ACHN (cell line): ENCODE measurements at places on chromosomes 6 and 20.
A peak's percentile ranks its signal among the peaks of the same experiment; 100 is the strongest.

GRCh38 chr6:148415511-148416260 is 73.0 kb downstream of the SASH1 start:
- no peak for DNase-seq

DNA sequence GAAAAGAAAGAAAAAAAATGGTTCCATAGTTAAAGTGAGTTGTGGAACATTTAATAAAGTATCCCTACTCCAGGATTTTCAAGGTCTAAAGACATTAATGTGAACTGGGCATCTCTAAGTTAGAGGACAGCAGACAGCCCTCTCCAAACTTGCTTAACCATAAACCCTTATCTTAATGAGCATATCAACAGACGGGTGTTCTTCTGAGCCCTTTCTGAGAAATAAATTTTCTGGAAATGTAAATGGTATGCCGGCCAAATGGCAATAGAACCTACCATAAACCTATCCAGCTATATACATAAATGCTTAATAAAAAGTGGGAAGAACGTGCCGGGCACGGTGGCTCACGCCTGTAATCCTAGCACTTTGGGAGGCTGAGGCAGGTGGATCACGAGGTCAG is 12.5 kb downstream of the SLC18B1 start:
- DNase-seq, result no peak

DNA sequence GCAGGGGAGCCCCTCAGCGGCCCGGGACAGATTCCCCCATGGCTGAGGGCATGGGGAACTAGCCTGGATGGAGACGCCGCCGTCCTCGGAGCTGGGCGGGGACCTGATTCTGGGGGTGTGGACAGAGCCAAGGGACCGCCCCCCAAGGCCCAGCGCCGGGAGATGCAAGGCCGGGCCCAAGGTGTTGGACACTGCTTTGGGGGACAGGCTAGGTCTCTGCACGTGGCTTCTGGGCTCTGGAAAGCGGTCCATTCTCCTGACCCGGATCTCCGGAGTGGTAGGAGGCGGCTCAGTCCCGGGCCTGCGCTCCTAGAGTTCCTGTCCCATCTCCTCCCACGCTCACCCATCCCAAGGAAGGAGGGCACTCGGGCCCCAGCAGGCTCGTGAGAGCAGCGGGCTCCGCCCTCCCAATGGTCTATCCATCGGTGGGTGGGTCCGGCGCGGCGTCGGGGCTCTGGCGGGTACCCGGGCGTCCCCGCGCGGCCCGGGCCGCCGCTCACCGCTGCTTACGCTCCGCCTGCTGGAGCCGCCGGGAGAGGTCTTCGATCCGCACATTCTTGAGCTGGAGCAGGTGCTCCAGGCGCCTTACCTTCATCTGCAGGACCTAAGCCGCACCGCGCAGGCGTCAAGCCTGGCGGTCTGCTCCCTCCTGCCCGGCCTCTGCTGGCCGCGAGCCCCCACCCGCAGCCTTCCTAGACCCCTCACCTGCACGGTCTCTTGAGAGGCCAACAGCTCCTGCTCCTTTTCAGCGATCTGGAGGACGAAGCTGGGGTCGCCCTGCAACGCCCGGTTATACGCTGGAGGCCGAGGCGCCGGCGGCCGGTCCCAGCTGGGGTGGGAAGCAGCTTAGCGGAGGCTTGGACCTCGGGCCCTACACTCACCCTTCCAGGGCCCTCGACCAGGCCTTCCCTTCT is 3.3 kb downstream of the SPEF1 start:
- DNase-seq, result no peak

GRCh38 chr6:79824202-79824601 is 123.2 kb downstream of the ELOVL4 start:
- no peak for DNase-seq

- DNase-seq, result no peak
Observed at GRCh38 chr6:19465256-19465655, 371.9 kb upstream of the ID4 start.

DNA sequence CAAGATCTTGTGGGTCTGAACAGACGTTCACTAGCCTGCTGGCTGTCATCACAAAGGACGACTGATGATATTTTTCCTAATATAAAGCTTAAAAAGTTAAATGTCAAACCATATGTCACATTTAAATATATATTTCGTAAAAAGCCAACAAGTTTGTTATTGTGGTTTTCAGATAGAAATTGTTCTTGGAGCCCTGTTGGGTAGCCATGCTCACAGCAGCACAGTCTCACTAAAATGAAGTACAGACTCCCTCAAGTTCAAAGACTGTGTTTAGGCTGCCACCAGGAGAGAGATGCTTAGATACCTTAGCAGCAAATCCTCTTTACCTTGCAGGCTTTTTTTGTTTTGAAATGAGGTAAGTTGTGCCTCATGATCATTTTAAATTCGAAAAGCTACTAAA is 17.8 kb downstream of the EEF1E1 start:
- peak; percentile 28 for DNase-seq

GRCh38 chr6:29675561-29675960 is 5.4 kb downstream of the ZFP57 start:
- no peak for DNase-seq

DNA sequence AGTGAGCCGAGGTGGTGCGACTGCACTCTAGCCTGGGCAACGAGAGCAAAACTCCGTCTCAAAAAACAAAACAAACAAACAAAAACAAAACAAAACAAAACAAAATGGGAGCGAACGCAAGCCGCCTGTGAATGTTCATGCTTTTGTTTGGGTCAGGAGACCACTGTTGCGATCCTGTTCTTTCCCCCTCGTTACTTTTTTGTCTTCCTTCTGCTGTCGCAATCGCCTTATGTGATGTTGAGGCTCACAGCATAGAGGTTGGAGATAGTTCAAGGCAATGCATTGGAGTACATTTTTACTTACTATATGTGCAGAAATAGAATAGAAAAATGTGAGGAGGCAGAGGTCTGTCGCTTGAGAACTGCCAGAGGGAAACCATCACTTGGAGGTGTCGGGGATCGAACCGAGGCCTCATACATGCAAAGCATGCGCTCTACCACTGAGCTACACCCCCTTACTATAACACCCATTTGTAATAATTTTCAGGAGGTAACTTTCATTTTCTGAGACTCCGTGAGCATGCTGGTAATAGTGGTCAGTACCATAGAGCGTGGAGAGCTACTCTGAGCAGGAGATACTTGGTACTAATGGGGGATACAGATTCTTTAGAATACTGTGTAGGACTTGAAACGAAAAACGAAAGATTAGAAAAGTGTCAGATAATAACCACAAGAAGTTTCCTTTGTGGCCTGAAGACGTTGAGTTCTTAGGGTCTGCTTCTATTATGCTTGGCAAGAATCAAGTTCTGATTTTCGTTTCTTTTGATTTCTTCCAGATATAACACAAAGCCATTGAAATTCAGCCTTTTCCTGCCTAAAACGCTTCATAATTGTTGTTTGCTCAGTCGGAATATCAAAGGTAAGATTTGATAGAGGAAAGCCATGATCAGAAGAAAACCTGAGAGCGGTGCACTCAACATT is 121.1 kb downstream of the TRIM27 start:
- DNase-seq, result peak; percentile 53

DNA sequence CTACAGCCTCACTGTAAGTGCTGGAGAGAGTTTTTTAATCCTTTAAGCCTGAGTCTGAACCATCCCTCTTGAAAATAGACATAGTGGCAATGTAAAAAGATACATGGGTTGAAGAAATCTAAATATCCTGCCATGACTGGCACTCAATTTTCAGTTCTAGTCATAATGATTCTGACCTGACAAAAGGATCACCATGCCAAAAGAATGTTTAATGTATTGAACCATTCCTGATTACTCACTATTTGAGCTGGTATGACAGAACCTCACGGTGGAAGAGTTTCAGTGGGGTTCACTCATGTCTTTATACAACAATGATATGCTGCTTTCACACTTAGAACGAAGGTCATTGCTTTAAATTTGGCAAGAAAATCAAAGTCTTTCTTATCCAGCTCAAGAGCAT is 93.4 kb downstream of the HIVEP2 start:
- no peak for DNase-seq

DNA sequence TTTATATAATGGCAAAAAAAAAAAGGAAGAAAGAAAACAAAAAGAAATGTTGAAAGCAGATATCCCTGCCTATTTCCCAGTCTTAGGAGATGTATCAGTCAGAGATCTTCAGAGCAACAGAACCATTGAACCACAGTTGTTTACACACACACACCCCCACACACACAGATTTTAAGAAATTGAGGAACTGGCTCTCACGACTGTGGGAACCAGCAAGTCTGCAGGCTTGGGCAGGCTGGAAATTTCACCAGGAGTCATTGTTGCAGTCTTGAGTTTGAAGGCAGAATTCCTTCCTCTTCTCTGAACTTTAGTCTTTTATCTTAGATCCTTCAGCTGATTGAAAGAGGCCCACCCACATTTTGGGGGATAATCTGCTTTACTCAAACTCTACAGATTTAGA is 380.9 kb downstream of the CDKAL1 start:
- DNase-seq, result no peak

DNA sequence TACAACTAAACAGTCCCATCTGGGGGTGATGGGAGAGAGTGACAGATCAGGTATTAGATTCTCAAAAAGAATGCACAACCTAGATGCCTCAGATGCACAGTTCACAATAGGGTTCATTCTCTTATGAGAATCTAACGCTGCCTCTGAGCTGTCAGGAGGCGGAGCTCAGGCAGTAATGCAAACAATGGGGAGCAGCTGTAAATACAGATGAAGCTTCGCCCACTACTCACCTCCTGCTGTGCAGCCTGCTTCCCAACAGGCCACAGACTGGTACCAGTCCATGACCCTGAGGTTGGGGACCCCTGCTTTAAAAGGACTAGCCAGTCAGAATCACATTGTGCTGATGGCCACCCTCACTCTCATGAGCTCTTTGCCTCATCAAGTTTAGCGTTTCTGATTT is 247.0 kb upstream of the KCNQ5 start:
- no peak for DNase-seq
